ENCODE measurements at places on chromosomes 12 and 14.

DNA sequence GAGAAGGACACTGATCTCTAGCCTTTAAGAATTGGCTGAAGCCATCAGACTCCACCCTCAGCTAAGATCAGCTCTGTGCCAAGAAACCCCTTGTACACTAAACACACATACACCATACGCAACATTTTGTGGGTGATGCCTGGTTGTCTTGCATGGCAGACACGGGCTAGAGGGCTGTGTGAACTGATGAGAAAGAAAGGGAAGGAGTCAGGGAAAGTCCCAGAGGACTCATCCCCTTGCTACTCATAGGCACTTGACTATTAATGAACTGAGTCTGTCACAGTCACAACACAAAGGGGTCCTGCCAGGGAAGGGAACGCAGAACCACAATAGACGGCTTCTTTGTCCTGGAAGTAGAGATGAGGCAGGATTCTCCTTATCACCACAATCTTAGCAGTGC, 80.8 kb downstream of the EMP1 start:
- no peak for DNase-seq

DNA sequence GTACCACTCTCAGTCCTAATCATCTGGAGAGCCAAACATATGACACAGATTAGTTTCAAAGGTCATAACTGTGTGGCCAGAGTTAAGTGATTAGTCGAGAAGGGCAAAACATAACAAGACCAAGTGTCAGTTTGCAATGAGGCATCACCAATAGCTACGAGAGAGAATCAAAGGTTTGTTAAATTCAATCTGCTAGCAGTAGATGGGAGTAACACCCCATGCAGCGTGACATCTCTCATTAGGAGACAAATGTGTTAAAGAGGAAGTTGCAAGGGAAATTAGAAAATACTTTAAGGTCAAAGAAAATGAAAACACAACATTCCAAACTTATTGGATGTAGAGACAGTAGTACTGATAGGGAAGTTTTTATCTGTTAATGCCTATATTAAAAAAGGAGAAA, 135.7 kb upstream of the SYT10 start:
- peak; percentile 49 for DNase-seq

DNA sequence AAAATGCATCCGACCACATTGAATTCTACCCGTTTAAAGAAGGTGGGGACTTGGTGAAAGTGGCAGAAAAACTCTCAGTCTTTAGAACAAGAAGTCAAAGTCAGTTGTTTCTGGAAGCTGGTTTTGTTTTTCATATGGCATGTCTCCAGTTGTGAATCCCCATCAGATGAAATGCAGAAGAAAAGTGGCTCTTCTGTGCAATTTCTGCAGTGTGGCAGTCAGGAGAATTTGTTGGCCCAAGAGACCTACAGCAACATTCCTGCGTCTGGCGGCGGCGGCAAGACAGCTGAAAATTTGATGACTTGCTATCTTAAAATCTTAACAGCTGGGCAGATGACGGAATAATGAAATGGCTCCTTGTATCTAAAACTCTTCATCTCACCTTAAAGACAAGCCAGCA, 201.5 kb downstream of the FOXN3 start:
- DNase-seq, result no peak

GRCh38 chr12:54723379-54724256, 75.5 kb upstream of the DCD start:
- DNase-seq, result peak; percentile 38

- DNase-seq, result no peak
These were observed 14.2 kb downstream of the AMN1 start for GRCh38 chr12:31714406-31715271.

GRCh38 chr12:47383942-47384341, 304.2 kb upstream of the AMIGO2 start:
- DNase-seq, result no peak

DNA sequence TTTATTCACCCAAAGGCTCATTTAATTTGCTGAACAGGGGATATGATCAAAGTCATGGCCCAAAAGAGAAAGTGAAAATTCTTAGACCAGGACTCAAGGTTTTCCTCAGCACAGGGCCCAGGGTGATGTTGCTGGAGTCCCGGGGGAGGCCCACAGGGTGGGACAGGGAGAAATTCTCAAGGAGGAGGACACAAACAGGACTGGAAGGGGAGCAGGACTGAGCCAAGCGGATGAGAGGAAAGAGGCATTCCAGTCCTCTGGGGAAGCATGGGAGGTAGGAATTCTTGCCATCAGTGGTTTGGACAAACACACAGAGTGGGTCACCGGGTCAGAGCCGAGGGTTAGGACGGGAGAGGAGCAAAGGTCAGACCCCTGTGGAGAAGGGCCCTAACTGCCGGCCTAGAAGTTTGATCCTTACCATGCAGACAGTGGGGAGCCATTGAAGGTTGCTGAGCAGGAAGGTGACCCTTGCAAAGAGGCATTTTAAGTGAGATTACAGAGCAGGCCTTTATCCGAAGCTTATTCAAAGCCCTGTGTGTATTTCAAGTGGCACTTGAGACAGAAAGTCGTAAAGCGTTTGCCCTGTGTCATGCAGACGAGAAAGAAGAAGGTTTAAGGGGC, 68.4 kb upstream of the PTGR2 start:
- DNase-seq, result no peak

DNA sequence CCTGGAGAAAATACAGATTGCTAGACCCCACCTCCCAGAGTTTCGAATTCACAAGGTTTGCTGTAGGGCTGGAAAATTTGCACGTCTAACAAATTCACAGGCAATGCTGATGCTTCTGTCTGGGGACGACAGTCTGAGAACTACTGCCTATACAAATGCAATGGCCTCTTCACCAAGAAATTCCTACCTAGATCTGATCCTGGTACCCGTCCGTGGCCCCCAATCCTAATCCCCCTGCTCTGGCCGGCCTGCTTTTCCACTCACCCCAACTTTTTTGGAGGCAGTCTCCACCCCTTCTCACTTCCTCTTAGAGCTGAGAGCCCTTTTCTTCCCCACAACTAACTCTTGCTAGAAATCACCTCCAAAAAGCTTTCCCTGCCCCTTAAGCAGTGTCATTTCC, 3.1 kb upstream of the SSH1 start:
- DNase-seq, result peak; percentile 51
